ENCODE measurements at places on chromosomes 11 and 22. TPM values are rescaled to one million over a fixed set of nuclear protein-coding genes. Genes with fewer than 3 reads are reported as not detected.

DNA sequence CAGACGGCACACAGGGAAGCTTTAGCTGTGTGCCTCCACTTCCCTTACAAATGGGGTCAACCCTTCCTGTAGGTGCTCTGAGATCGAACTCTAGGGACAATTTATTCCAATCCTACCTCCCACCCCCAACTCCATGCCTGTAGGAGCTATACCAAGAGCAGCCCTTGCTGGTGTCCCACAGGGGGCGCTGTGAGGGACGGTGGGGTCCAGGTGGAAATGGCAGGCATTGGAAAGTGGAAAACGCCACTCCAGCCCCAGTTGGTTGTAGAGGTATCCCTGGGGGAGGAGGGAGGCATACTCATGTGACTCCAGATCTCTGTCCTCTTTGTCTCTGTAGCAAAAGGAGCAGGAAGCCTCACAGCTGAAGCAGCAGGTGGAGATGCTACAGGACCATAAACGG is 161.3 kb downstream of the MYO18B start:
- no peak overlapping the region for H3K4me3 ChIP-seq
- no peaks in the 10 kb centered on the region for H3K36me3 ChIP-seq
- DNase-seq, result no peak
- peaks cover 11% of the 10 kb centered on the region for H3K27me3 ChIP-seq
- no peaks in the 10 kb centered on the region for H3K4me1 ChIP-seq

Gene OR52I2
- total RNA-seq, result not detected

Gene OTOG
- total RNA-seq, result not detected

DNA sequence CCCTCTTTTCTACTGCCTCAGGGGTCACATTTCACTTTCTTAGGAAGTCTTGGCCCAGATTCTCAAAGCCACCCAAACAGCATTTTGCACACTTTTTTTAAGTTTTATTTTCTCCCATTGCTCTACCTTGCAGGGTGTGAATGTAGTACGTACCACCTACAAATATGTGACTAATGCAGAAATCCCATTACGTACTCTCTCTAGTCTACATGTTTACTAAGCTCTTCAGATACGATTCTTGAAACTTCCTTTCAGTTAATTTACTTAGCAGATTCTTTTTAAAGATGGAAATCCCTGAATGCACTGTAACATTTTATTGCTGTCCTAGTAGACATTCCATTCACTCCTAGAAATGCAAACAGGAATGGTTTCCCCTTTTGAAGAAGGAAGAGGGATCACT is 61.3 kb downstream of the LRRC4C start:
- H3K4me1 ChIP-seq, result no peaks in the 10 kb centered on the region
- no peaks in the 10 kb centered on the region for H3K27me3 ChIP-seq
- no peaks in the 10 kb centered on the region for H3K36me3 ChIP-seq
- no peak for DNase-seq
- H3K4me3 ChIP-seq, result no peak overlapping the region
- H3K27ac ChIP-seq, result no peak overlapping the region

DNA sequence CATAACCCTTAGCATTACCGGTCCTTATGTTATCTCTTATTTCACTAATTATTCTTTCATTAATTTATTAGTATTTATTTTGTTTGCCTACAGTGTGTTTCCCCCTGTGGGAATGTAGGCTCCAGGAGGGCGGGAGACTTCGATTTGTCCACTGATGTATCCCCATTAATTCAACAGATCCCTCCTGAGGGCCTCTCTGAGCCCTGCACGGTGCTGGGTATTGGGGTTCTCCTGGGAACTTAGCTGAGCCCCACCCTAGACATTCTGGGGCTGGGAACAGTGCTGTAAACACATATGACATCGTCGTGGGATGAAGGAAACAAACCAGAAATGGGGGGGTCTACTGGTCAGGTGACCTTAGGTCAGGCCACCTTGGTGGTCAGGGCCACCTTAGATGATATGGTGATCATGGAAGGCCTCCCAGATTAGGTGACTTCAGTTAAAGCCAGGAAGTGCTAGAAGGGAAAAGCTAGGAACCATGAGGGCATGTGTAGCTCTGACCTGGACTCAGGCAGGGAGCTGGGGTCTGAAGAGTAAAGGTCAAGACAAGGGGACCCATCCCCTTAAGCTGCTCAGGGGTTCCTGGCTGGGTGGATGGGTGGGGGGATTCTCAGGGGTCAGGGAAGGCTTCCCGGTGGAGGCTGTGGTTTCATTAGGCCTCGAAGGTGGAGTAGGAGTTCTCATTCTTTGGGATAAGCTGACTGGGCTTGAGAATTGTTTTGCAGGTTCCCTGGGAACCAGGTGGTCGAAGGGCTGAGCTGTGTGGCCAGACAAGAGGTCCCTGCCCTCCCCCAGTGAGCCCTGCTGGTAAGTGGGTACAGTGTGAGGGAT is 1.0 kb downstream of the PHETA2 start:
- no peaks in the 10 kb centered on the region for H3K27me3 ChIP-seq
- peak overlapping the region; percentile 69 for H3K4me3 ChIP-seq
- H3K4me1 ChIP-seq, result peaks cover 34% of the 10 kb centered on the region
- peak overlapping the region; percentile 93 for H3K27ac ChIP-seq
- DNase-seq, result no peak

Gene DLAT
- 19.2 TPM for total RNA-seq

DNA sequence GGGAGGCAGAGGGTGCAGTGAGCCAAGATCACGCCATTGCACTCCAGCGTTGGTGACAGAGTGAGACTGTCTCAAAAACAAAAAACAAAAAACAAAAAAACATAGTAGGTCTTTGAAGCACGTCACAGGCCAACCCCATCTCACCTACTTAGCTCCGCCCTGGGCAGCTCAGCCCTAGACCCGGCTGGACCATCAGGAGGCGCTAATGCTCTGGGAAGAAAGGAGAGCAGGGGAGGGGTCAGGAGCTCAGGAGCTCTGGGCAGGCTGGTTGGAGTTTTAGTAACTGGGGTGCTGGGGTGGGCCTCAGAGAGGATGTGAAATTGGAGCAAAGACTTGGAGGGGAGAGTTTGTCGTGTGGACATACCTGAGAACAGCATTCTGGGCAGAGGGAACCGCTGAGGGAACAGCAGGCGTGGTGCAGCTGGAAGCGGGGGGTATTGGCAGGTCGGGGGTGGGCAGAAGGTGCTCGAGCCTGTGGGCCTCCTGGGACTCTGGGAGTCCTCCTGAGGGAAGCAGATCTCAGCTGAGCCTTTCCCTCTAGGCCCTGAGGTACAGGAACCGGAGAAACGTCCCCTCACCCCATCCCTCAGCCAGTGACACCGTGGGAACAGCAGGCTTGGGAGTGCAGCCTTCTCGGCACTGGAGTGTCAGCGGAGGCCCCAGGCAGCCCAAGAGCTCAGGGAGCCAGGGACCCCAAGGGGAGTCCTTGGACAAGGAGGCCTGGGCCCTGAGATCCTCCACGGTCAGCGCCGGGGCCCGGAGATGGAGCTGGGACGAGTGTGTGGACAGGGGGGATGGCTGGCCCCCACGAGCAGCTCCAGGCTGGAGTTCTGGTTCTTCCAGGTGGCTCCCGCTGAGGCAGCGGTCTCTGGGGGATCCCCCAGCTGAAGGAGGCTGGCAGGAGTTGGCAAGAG is 2.2 kb upstream of the RPS6KA4 start:
- no peaks in the 10 kb centered on the region for H3K27me3 ChIP-seq
- no peak for DNase-seq
- H3K4me1 ChIP-seq, result peaks cover 32% of the 10 kb centered on the region
- H3K27ac ChIP-seq, result no peak overlapping the region
- no peaks in the 10 kb centered on the region for H3K36me3 ChIP-seq

Gene TMEM258
- total RNA-seq, result 21.9 TPM

- H3K4me3 ChIP-seq, result peak within 1 kb of the TSS; percentile 65
- no peak for DNase-seq
- H3K27ac ChIP-seq, result peak within 1 kb of the TSS; percentile 78
- H3K36me3 ChIP-seq, result no peaks in the 10 kb centered on the region
- peaks cover 33% of the 10 kb centered on the region for H3K4me1 ChIP-seq
Observed at GRCh38 chr11:12007769-12008737, at the start of gene DKK3. TSS of gene DKK3 (minus strand) at chr11:12008626. CDS start at chr11:12008582, 44 bp downstream.

DNA sequence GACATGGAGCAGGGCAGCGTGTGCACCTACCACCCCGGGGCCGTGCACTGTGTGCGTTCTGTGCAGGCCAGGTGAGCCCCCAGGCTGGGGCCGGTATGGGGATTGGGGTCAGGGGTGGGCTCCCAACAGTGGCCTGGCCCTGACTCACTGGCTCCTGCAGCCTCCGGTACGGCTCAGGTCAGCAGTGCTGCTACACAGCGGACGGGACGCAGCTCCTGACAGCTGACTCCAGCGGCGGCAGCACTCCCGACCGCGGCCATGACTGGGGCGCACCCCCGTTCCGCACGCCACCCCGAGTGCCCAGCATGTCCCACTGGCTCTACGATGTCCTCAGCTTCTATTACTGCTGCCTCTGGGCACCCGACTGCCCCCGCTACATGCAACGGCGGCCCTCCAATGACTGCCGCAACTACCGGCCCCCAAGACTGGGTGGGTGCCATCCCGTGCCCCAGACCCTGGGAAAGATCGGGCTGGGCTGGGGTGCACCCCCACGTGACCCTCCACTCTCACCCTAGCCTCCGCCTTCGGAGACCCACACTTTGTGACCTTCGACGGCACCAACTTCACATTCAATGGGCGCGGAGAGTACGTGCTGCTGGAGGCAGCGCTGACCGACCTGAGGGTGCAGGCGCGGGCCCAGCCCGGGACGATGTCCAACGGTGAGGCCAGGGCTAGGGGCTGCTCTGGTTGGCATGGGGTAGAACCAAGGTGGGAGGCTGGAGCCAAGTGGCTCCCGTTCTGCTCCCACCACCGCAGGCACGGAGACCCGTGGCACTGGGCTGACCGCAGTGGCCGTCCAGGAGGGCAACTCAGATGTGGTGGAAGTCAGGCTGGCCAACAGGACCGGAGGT is 4.4 kb downstream of the SUSD2 start:
- H3K4me1 ChIP-seq, result peaks cover 25% of the 10 kb centered on the region
- H3K27me3 ChIP-seq, result no peaks in the 10 kb centered on the region
- peaks cover 13% of the 10 kb centered on the region for H3K36me3 ChIP-seq
- H3K4me3 ChIP-seq, result no peak overlapping the region

- no peaks in the 10 kb centered on the region for H3K27me3 ChIP-seq
- DNase-seq, result no peak
- no peaks in the 10 kb centered on the region for H3K4me1 ChIP-seq
- no peak overlapping the region for H3K4me3 ChIP-seq
Observed at GRCh38 chr11:106288057-106288456, 210.6 kb downstream of the AASDHPPT start.

Gene OR52N4
- total RNA-seq, result 0.44 TPM

Gene DNAJC24
- 12.6 TPM for total RNA-seq

GRCh38 chr11:31844351-31844750 is 33.2 kb upstream of the PAX6 start:
- H3K4me3 ChIP-seq, result no peak overlapping the region
- no peaks in the 10 kb centered on the region for H3K27me3 ChIP-seq

Gene OR8D4
- not detected for total RNA-seq

DNA sequence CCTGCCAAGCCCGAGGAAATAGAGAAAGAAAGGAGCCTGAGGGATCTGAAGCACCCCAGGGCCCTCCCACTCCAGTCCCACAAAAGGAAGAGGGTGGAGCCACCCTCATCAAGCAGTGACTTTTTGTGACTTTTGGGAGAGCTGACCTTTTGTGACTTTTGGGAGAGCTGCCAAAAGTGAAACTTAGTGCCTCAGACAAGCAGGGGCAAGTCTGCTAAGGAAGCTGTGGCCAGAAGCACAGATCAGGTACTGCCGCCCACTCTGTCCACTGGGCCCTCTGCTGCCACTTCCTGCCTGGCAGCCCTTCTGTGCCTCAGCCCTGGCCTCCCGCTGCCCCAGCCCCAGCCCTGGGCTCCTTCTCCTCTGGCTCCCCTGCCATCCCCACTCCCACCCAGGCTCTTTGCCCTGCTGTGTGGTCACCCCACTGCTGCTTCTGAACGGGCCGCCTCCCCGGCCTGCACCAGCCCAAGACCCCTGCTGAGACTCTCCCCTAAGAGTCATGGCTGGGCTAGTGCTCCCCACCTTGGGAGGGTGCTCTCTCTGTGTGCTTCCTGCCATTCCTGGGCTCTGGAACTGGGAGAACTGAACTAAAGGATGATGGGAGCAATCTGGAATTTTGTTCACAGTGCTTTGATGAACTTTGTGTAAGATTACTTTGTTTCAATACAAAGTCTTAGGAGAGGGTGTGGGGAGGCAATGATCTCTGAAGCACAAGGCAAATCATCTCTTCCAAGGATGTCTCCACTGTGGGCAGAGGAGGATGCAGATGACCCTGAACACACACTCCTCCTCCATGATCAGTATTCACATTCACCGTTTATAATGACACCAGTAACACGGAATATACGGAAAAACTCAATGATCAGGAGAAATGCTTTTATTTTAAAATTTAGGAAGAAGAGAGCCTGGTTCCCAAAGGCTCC is at the start of gene APOBEC3H:
APOBEC3H (plus strand) TSS at position 147 of the 923 bp plus-strand sequence. CDS start 3,035 bp downstream, outside the sequence.
- no peaks in the 10 kb centered on the region for H3K4me1 ChIP-seq
- peak within 1 kb of the TSS; percentile 66 for H3K27ac ChIP-seq
- DNase-seq, result no peak

GRCh38 chr11:35348898-35349687 is 70.3 kb downstream of the SLC1A2 start:
- H3K36me3 ChIP-seq, result no peaks in the 10 kb centered on the region
- no peak overlapping the region for H3K27ac ChIP-seq
- no peaks in the 10 kb centered on the region for H3K4me1 ChIP-seq
- DNase-seq, result no peak
- no peaks in the 10 kb centered on the region for H3K27me3 ChIP-seq
- H3K4me3 ChIP-seq, result no peak overlapping the region

DNA sequence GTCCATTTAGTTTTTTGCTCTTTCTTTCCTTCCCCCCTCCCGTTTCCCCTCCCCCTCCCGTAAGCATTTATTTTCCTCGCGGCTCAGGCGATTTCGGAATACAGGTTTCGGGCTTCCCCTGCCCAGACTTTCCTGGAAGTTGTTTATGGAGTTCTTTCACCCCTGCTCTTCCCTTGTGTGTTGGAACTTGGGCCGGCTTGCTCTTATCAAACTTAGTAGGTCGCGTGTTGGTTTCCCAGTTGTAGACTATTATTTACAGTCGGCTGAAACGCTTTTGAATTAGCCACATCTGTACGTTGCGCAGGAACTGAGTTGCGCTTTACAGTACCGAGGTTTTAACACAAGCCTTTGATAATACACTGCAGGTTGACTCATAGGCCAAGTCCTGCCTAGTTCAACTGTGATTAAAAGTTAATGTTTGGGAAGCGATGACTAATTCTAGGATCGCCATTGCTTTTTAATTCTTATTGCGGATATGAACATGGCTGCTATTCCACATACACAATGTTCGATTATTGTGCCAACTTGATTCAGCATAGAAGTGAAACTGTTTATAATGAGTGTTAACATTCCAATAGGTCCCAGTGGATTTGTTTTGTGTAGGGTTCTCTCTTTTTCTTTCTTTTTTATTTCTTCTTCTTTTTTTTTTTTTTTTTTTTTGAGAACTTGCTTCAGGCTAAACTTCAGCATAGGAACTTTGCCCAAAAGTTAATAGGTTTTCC is 1.7 kb downstream of the YAP1 start:
- H3K36me3 ChIP-seq, result no peaks in the 10 kb centered on the region
- peaks cover 22% of the 10 kb centered on the region for H3K4me1 ChIP-seq
- peak overlapping the region; percentile 98 for H3K27ac ChIP-seq
- H3K4me3 ChIP-seq, result peak overlapping the region; percentile 68

DNA sequence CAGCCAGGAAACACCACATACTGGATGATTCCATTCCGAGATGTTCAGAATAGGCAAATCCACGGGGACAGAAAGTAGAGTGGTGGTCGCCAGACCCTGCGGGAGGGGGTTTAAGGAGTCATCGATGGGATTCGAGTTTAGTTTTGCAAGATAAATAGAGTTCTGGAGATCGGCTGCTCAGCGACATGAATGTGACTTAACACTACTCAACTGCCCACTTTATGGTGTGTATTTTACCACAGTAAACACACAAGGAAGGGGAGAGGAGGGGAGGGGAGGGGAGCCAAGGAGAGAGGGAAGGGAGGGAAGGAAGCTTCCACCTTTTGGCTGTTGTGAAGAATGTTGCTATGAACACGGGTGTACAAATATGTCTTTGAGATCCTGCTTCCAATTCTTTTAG is 10.4 kb upstream of the ARHGAP8 start:
- H3K36me3 ChIP-seq, result no peaks in the 10 kb centered on the region
- DNase-seq, result no peak
- H3K4me1 ChIP-seq, result no peaks in the 10 kb centered on the region

Gene OAF
- 132 TPM for total RNA-seq

All from tibial nerve (tissue), 4 donors.